Left ventricle myocardium inferior (tissue), 1 donor: ENCODE measurements at places on chromosomes 1 and 21. TPM values are rescaled to one million over a fixed set of nuclear protein-coding genes. Genes with fewer than 3 reads are reported as not detected.

Gene IFI44
- 6.6 TPM for total RNA-seq

Gene FBXO2
- 1.9 TPM for total RNA-seq

Gene OR6K3
- not detected for total RNA-seq

Gene MYBPH
- not detected for total RNA-seq

Gene TLR5
- 2.3 TPM for total RNA-seq

Gene MYBPHL
- 0.22 TPM for total RNA-seq

DNA sequence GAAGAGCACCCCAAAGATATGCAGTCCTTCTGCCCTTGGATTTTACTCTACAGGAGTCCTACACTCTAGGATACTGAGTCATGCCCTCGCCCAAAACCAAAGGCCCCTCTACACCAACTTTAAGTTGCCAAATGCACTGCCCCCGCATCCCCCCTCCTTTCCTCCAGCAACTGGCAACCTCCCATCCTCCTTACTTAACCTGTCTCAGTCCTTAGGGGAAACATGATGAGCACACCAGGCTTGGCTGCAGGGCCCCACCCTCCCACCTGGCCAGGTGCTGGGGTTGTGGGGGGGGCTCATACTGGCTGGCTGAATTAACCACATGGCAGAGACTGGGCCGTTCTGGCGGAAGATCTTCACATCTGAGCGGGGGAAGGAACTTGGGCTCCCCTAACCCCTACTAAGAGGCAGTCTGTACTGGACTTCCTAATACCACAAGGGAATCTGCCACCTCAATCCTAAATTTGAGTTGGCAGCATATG, 1.2 kb downstream of the HDGF start:
- H3K36me3 ChIP-seq: no peaks in the 10 kb centered on the region
- peaks cover 79% of the 10 kb centered on the region for H3K4me1 ChIP-seq
- DNase-seq: no peak
- peak overlapping the region; percentile 99 for H3K4me3 ChIP-seq
- peak overlapping the region; percentile 98 for H3K27ac ChIP-seq
- H3K27me3 ChIP-seq: no peaks in the 10 kb centered on the region

GRCh38 chr1:210362526-210362925, 33.8 kb downstream of the HHAT start:
- no peaks in the 10 kb centered on the region for H3K27me3 ChIP-seq
- no peak for DNase-seq
- peak overlapping the region; percentile 70 for H3K27ac ChIP-seq
- peaks cover 30% of the 10 kb centered on the region for H3K4me1 ChIP-seq

DNA sequence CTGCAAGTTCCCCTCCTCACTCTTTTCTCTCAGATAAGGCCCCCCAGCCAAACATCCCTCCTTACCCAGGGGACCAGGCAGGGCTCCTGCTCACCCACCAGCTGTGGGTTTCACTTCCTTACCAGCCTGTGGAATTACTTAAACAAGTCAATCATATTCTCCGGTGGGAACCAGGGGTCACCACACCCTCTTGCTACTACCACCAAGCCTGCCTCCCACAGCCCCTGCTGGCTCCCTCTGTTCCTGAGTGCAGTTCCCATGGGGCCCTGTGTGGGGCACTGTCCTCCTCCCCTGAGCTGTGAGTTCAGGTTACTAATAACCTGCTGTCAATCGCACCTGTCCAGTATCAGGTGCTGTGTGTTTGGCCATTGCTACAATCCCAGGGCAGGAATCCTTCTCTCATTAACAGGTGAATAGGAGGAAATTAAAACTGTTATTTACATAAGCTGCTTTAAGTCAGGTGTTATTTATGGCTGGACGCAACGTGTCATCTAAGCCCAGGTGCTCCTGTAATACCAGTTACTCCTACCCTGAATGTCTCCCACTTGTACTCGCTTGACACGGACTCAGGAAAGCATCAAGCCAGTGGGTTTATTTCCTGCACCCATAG, 53.1 kb upstream of the LBR start:
- H3K4me1 ChIP-seq: no peaks in the 10 kb centered on the region
- no peak overlapping the region for H3K27ac ChIP-seq
- no peak overlapping the region for H3K4me3 ChIP-seq
- H3K36me3 ChIP-seq: no peaks in the 10 kb centered on the region

DNA sequence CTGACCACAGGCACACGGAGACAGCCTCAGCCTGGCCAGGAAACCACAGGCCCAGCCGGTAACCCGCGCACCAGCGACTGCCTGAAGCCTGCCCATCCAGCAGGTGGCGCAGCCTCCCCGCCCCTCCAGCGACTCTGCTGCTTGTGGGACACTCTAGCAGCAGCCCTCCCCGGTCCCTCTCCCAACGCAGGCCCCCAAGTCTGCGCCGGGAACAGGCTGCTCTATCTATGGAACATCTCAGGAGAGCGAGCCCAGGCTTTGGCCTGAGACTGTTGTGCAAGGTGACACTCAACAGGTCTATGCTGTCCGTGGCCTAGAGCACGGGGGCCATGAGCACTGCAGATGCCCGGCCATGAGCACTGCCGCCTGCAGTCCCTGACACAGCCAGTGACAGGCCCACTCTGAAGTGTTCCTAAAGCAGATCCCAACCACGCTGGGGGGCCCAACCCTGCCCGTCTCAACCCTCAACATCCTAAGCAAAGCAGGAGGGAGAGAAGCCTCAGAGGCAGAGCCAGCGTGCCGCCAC, 28.4 kb downstream of the WDR4 start:
- H3K4me3 ChIP-seq: no peak overlapping the region
- no peak for DNase-seq
- no peaks in the 10 kb centered on the region for H3K4me1 ChIP-seq
- no peak overlapping the region for H3K27ac ChIP-seq
- peaks cover 84% of the 10 kb centered on the region for H3K36me3 ChIP-seq

DNA sequence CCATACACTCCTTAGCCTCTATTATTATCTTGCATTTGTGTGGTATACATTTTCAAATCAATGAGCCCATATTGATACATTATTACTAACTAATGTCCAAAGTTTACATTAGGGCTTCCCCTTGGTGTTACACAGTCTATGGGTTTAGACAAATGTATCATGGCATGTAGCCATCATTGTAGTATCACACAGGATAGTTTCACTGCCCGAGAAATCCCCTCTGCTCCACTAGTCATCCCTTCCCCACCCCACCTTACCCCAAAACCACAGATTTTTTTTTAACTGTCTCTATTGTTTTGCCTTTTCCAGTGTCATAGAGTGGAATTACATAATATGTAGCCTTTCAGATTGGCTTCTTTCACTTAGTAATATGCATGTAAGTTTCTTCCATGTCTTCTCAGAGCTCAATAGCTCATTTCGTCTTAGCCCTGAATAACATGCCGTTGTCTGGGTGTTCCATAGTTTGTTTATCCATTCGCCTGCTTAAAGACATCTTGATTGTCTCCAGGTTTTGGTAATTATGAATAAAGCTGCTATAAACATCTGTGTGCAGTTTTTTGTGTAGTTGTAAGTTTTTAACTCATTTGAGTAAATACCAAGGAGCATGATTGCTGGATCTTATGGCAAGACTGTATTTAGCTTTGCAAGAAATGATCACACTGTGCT, 86.4 kb upstream of the LYST start:
- no peaks in the 10 kb centered on the region for H3K4me1 ChIP-seq
- H3K27me3 ChIP-seq: no peaks in the 10 kb centered on the region
- no peak overlapping the region for H3K4me3 ChIP-seq

DNA sequence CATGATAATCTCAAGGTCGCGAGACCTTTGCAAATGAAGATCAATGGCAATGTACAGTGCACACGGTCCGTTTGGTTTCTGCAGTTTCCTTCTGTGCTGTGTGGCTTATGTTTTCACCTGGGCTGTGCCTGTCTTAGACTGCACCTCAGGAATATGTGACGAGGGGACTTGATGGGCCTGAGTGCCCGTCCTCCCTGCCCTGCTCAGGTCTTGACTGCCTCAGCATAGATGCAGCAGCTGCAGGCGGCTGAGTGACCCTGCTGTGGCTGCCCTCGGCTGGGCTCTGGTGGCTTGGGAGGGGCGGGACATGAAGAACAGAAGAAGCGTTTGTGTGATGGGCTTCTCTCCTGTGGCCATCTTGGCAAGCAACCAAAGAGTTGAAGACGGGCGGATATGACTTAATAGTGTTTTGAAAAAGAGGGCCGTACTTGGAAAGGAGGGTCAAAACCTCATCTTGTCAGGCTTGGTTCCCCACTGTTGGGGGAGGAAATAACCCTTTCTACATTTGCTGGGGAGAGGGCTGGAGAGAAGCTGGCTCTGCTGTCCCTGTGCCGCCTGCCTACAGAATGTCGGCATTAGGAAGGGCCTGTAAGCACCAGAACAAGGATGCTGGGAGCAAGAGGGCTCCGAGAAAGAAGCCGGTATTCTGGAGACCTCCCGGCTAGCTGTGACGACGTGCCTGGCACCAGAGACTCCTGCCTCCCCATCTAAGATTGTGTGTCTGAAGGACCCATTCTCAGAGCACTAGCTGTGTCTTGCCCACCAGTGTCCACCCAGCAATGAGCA, 7.1 kb downstream of the MYBPHL start:
- H3K4me1 ChIP-seq: peaks cover 43% of the 10 kb centered on the region
- H3K27me3 ChIP-seq: peaks cover 13% of the 10 kb centered on the region
- no peaks in the 10 kb centered on the region for H3K36me3 ChIP-seq

- peaks cover 7% of the 10 kb centered on the region for H3K4me1 ChIP-seq
- H3K27me3 ChIP-seq: no peaks in the 10 kb centered on the region
- H3K36me3 ChIP-seq: peaks cover 19% of the 10 kb centered on the region
- no peak overlapping the region for H3K27ac ChIP-seq
Measured at GRCh38 chr21:42731264-42732032, 78.0 kb downstream of the PDE9A start.

DNA sequence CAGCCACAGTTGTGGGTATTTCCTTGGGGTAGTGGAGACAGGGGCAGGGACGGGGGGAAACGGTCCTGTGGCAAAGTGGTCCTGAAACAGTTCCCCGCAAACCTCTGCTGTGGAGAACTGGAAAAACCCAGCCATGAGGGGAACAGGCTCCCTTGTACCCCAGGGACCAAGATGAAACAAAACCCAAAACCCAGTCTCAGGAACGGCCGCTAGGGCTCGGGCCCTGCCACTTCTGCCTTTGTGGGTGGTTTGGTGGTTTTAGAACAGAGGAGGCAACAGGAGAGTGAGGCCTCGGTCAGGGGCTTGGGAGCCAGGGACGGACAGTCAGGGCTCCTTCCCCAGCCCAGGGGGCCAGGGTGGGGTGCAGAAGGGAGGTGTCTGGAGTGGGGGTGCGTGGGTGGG, 24.8 kb upstream of the EDN2 start:
- no peak overlapping the region for H3K4me3 ChIP-seq
- H3K36me3 ChIP-seq: peaks cover 18% of the 10 kb centered on the region
- H3K4me1 ChIP-seq: peaks cover 4% of the 10 kb centered on the region
- no peak overlapping the region for H3K27ac ChIP-seq

DNA sequence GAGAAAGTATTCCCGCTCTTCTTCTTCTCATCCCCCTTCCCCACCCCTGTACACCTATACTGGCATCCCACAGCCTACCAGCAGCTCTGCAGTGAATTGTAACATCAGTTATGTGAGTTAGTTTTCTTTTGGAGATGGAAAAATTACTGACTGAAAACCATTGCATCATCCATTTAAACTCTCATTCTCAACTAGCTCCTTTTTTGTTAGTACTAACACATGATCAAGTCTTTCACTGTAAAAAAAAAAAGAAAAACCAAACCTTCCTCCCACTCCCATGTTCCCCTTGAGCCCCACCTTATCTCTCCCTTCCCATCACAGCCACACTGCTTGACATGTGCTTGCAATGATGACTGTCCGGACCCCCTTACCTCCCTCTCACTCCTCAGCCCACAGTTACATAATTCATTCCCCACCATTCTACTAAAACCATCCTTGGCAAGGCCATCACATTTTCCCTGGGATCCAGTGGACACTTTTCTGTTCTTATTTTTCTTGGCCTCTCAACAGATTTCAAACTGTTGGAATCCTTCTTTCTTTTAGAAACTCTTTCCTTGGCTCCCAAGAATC, 23.2 kb upstream of the RAVER2 start:
- H3K27me3 ChIP-seq: peaks cover 21% of the 10 kb centered on the region
- no peak for DNase-seq
- no peak overlapping the region for H3K4me3 ChIP-seq
- H3K27ac ChIP-seq: no peak overlapping the region

- H3K27me3 ChIP-seq: no peaks in the 10 kb centered on the region
- no peak overlapping the region for H3K4me3 ChIP-seq
- peak; percentile 42 for DNase-seq
Measured at GRCh38 chr21:35257413-35257812, 208.3 kb upstream of the RUNX1 start.

DNA sequence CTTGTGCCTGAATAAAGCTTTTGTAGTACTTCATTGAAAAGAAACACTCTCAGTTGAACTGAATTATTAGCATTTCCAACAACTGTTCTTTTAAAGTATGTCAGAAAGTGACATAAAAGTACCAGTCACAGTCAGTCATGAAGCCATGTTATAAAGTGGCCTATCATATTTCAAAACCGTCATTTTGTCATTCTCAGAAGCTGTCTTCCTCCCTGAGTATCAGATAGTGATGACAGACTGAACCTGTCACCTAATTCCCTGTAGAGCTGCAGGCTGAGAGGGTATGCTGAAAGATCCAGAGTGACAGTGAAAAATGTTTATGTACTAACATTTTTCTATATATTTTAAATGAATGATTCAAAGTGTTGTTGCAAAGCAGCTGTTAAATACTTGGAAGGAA, 1121.7 kb upstream of the PRMT6 start:
- no peaks in the 10 kb centered on the region for H3K27me3 ChIP-seq
- no peak overlapping the region for H3K27ac ChIP-seq
- no peak overlapping the region for H3K4me3 ChIP-seq
- H3K36me3 ChIP-seq: no peaks in the 10 kb centered on the region

- no peak overlapping the region for H3K4me3 ChIP-seq
- no peaks in the 10 kb centered on the region for H3K36me3 ChIP-seq
- no peaks in the 10 kb centered on the region for H3K4me1 ChIP-seq
- H3K27ac ChIP-seq: no peak overlapping the region
- no peak for DNase-seq
Measured at GRCh38 chr1:58109646-58110200, 436.8 kb downstream of the OMA1 start.

- H3K4me1 ChIP-seq: peaks cover 47% of the 10 kb centered on the region
- H3K27ac ChIP-seq: no peak overlapping the region
- no peaks in the 10 kb centered on the region for H3K27me3 ChIP-seq
- no peaks in the 10 kb centered on the region for H3K36me3 ChIP-seq
- no peak overlapping the region for H3K4me3 ChIP-seq
- no peak for DNase-seq
Measured at GRCh38 chr1:16184557-16185303, 27.7 kb downstream of the ARHGEF19 start.

GRCh38 chr1:8943498-8944405, 1.9 kb upstream of the CA6 start:
- H3K27ac ChIP-seq: no peak overlapping the region
- H3K36me3 ChIP-seq: no peaks in the 10 kb centered on the region
- no peaks in the 10 kb centered on the region for H3K27me3 ChIP-seq
- H3K4me3 ChIP-seq: no peak overlapping the region
